Brain pericyte (primary cell): ENCODE measurements at places on chromosomes 12 and 14.

GRCh38 chr12:68514807-68515411 lies 95.8 kb upstream of the RAP1B start:
- DNase-seq, result no peak

DNA sequence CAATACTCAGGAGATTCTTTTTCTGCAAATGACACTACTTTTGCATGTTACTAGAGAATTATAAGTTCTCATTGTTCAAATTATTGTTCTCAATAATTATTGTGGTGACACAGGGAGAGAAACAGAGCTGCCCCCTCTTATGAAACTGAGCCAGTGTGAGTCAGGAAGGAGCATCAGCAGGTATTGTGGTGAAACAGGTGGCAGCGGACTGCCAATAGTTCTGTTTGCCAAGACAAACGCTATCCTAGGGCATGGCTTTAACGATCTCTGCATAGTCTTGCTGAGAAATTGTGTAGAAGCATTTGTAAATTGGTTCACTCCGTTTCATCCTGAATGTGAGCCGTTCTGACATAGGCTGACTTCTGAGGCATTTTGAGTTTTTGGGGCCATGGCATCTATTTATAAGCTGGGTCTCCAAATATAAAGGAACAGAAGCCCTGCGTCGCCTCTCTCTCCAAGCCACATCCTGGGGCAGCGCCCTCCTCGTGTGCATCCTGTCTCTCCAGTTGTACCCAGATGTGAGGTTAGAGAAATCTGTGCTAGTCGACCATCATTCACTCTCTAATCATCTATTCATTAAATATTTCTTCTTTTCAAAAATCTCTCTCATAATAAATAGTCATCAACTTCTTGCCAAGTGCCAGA lies 15.8 kb upstream of the PPP4R4 start:
- DNase-seq, result no peak

GRCh38 chr14:66119606-66120231 lies 366.5 kb upstream of the CCDC196 start:
- no peak for DNase-seq

DNA sequence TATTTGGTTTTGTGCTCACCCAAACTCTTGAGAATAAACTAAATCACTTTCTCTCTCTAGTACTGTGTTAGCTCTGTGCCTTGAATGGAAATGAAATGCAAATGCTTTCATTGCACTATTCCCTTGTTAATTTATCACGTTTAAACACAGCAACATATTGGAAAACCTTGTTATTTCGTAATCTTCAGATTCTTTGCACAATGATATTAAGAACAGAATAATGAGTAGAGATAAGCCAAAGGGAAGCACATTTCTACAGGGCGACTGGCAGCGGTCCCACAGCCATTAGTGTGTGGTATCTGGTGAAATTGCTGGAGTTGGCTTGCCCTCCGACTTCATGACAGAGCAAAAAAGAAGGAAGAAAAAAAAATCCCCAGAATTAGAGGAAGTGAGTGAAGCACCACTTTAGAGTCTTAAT lies 166.1 kb upstream of the E2F7 start:
- DNase-seq, result no peak

- no peak for DNase-seq
These were observed 353.4 kb downstream of the ADAMTS20 start for GRCh38 chr12:43198608-43199007.

DNA sequence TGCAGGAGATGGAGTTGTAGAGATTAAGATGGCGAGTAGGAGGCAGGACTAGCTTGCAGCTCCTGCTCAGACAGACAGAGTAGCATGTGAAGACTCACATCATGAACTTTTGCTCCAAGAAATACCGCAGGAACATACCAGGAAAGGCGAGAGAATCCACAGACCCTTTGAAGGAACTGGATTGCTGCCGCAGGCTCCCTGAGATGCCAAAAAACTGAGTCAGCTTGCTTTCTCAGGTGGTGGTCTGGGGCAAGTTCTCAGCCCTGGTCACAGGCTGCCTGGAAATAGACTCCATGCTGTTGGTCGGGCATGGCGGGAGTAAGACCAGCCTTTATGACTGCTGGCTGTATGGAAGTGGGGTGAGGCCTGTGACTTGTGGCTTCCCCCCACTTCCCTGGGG lies 163.6 kb upstream of the NAV3 start:
- peak; percentile 95 for DNase-seq
